ENCODE measurements at places on chromosomes 7 and 10. TPM values are rescaled to one million over a fixed set of nuclear protein-coding genes. Genes with fewer than 3 reads are reported as not detected.
A peak's percentile ranks its signal among the peaks of the same experiment; 100 is the strongest.

RET gene
- total RNA-seq: 0.77 TPM

DNA sequence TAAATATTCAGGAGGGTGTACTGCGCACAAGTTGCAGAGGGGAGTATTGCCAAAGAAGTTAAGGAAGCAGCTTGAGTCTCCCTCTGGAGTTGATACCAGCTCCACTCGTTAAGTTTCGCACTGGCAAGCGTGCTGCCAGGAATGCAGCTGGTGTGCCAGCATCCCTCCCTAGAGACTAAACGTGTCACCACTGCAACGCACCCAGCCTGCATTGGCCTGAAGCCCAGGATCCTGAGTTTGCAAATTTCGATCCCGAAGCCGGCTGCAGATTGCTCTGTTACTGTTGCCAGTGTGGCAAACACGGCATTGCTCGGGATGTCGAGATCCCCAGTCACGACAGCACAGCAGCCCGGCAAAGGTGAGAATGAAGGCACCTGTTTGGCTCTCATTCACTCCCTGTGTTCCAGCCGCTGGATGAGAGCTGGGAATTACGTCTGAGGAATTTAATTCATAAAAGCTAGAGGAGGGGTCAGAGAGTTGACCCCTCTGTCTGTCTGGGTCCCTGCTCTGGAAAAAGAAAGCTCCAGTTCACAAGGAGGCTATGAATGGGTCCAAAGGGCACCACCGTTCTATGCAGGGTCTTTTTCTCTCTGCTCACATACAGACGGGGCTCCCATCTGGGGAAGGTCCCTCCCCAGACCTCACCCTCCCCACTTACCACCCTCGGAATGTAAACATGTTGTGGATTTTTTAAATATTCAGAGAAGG is 61.0 kb downstream of the NRP1 start:
- H3K4me3 ChIP-seq: peak overlapping the region; percentile 12
- H3K27me3 ChIP-seq: no peaks in the 10 kb centered on the region
- peaks cover 32% of the 10 kb centered on the region for H3K4me1 ChIP-seq
- peak; percentile 96 for DNase-seq
- H3K36me3 ChIP-seq: peaks cover 11% of the 10 kb centered on the region

DNA sequence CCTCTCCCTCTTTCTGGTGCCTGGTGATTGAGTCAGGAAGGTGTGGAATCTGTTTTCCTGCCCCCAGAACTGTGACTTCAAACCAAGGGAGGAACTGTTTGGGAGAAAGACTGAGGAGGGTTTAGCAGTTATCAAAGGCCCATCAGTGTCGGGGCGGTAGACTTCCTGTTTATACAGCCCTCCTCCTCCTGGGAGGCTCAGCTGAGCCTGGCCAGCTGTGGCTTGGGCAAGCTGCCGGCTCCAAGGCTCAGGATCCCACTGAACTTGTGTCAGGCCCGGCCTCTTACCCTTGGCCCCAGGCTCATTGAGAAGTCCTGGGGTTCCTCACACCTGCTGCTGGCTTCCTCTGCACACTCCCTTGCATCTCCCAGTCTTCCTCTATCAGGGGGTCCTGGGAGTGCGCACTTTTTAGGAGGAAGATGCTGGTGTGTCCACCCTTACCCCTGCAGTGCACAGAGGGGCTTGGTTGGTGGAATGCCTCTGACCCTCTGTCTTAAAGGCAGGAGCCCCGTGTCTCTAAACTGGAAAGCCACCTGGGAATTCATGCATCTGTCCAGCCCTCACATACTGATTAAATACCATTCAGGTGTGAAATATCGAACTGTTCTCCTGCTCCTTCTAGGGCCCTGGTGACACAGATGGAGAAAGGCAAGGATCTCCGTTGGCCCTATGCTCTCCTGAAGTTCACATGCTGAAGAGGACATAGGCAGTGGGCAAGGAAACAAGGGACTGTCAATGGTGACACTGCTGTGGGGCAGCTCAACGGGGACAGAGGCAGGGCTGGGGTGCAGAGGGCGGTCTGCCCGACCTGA is 32.4 kb downstream of the CXCL12 start:
- H3K36me3 ChIP-seq: no peaks in the 10 kb centered on the region
- peak; percentile 74 for DNase-seq
- peaks cover 5% of the 10 kb centered on the region for H3K4me1 ChIP-seq
- no peak overlapping the region for H3K4me3 ChIP-seq
- peaks cover 4% of the 10 kb centered on the region for H3K27me3 ChIP-seq

DNA sequence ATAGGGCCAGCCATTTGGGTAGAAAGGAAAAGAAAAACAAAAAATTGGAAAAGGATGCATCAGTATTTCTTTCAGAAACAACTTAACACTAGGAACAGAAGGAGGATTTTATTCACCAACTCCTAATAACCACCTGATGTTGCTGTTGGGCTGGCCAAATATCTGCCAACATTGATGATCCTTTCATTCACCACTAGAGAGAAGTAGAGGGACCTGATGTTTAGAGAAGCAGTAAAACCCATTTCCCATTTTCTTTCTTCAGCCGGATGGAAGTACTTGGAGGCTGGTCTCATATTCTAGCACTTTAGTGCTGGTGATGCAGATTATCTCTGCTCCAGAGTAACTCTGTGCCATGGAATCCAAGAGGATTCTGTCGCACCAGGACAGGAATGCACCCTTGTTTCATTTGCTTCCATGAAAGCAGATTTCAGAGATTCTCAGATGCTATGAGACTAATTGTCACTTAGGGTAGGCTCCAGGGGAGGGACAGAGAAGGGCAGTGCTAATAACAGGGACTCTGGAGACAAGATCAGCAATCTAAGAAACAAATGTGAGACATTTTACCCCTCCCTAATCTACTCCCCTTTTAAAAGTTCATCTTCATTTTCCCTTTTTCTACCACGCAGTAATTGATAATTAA is 3.1 kb downstream of the KLLN start:
- H3K4me3 ChIP-seq: no peak overlapping the region
- no peaks in the 10 kb centered on the region for H3K27me3 ChIP-seq
- DNase-seq: peak; percentile 65
- H3K4me1 ChIP-seq: peaks cover 3% of the 10 kb centered on the region
- no peaks in the 10 kb centered on the region for H3K36me3 ChIP-seq

- no peak overlapping the region for H3K4me3 ChIP-seq
- H3K36me3 ChIP-seq: no peaks in the 10 kb centered on the region
- no peak for DNase-seq
- no peaks in the 10 kb centered on the region for H3K27me3 ChIP-seq
Observed at GRCh38 chr7:157871681-157872080, 534.9 kb downstream of the DNAJB6 start.

FAM20C gene
- total RNA-seq: 52.9 TPM

GRCh38 chr7:91771394-91771793 is 109.1 kb downstream of the MTERF1 start:
- no peak overlapping the region for H3K4me3 ChIP-seq
- DNase-seq: peak; percentile 60
- no peaks in the 10 kb centered on the region for H3K36me3 ChIP-seq
- H3K27me3 ChIP-seq: no peaks in the 10 kb centered on the region

TWIST1 gene
- 31.2 TPM for total RNA-seq

DNA sequence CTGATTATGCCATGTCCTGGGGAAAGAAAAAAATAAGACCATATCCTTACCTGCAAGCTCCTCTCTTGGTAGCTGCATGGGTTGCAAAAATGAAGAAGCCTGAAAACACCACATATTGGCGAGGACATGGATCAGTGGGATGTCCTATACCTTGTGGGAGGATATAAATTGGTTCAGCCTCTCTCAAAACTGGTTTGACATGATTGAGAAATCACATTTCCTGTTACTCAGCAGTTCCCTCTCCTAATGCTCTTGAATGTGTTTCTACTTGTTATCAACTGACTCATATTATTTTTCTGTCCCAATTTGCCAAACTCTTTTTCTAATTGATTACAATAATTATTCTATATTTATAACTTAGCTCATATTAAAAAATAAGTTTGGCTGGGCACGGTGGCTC is 380.2 kb downstream of the EXOC4 start:
- H3K4me3 ChIP-seq: no peak overlapping the region
- H3K36me3 ChIP-seq: no peaks in the 10 kb centered on the region
- no peaks in the 10 kb centered on the region for H3K4me1 ChIP-seq

- H3K27ac ChIP-seq: no peak overlapping the region
- H3K4me3 ChIP-seq: no peak overlapping the region
- H3K27me3 ChIP-seq: no peaks in the 10 kb centered on the region
- no peaks in the 10 kb centered on the region for H3K36me3 ChIP-seq
- no peaks in the 10 kb centered on the region for H3K4me1 ChIP-seq
Observed at GRCh38 chr10:23826421-23826820, 382.5 kb upstream of the KIAA1217 start.

GRCh38 chr7:20591058-20591457 is 24.4 kb upstream of the ABCB5 start:
- H3K4me1 ChIP-seq: no peaks in the 10 kb centered on the region
- H3K4me3 ChIP-seq: no peak overlapping the region
- H3K27ac ChIP-seq: no peak overlapping the region
- DNase-seq: no peak
- H3K36me3 ChIP-seq: no peaks in the 10 kb centered on the region

NANOS1 gene
- total RNA-seq: 1.2 TPM

NUTM2E gene
- total RNA-seq: under 0.01 TPM

WDFY4 gene
- total RNA-seq: 0.66 TPM

GRCh38 chr10:3435671-3436070 is 263.1 kb upstream of the PITRM1 start:
- H3K36me3 ChIP-seq: no peaks in the 10 kb centered on the region
- DNase-seq: peak; percentile 24
- no peak overlapping the region for H3K4me3 ChIP-seq
- H3K4me1 ChIP-seq: no peaks in the 10 kb centered on the region
- no peaks in the 10 kb centered on the region for H3K27me3 ChIP-seq

DNA sequence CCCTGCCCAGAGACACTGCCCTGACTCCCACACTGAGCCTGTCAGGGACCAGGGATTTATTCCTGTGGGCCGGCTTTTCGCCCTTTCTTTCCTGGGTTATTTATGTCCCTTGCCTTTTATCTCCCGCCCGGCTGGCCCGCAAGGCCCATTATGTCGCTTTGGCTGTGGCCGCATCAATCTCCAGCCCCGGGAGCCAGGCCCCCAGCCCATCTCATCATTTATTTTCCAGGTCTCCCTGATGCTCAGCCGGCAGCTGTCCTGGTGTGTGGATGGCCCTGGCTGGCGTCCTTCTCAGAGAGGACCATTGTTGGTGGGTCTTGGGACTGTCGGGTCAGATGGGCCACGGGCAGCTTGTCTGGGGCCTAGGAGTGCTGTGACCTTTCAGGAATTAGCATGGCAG is 82.3 kb downstream of the FAM241B start:
- DNase-seq: no peak
- no peak overlapping the region for H3K27ac ChIP-seq
- H3K27me3 ChIP-seq: peaks cover 13% of the 10 kb centered on the region
- H3K36me3 ChIP-seq: no peaks in the 10 kb centered on the region
- no peaks in the 10 kb centered on the region for H3K4me1 ChIP-seq
- no peak overlapping the region for H3K4me3 ChIP-seq

GCK gene
- total RNA-seq: 1.7 TPM

- peaks cover 16% of the 10 kb centered on the region for H3K4me1 ChIP-seq
- H3K4me3 ChIP-seq: no peak overlapping the region
- no peaks in the 10 kb centered on the region for H3K36me3 ChIP-seq
- H3K27ac ChIP-seq: no peak overlapping the region
- DNase-seq: no peak
- H3K27me3 ChIP-seq: no peaks in the 10 kb centered on the region
Observed at GRCh38 chr7:2473496-2474180, 2.6 kb downstream of the GRIFIN start.

COL17A1 gene
- total RNA-seq: under 0.01 TPM

GRCh38 chr10:101224910-101225823 is 4.1 kb downstream of the LBX1 start:
- no peaks in the 10 kb centered on the region for H3K4me1 ChIP-seq
- no peak overlapping the region for H3K27ac ChIP-seq
- H3K27me3 ChIP-seq: peaks cover 91% of the 10 kb centered on the region
- H3K4me3 ChIP-seq: no peak overlapping the region

GRCh38 chr10:58262766-58263165 is 4.9 kb downstream of the IPMK start:
- no peaks in the 10 kb centered on the region for H3K27me3 ChIP-seq
- no peaks in the 10 kb centered on the region for H3K36me3 ChIP-seq
- DNase-seq: no peak
- H3K4me1 ChIP-seq: peaks cover 2% of the 10 kb centered on the region
- no peak overlapping the region for H3K27ac ChIP-seq

DNA sequence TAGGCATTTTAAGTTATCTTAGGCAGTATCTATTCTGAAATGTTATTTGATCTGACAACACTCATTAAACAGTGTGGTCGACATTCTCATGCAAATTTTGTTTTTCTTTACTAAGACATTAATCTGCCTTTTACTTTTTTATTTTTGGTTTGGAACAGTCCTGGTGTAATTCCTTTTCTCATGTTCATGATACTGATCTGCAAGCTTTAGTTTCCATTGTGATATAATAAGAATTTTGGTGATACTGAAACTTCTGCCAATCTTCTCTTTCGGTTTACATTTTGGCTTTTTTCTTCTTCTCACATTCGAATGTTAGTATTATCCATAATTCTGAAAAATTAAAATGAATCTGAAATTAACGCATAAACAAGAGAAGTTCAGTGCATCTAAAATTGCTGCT is 281.9 kb upstream of the MTPN start:
- no peak for DNase-seq
- no peak overlapping the region for H3K4me3 ChIP-seq
- H3K4me1 ChIP-seq: no peaks in the 10 kb centered on the region
- no peaks in the 10 kb centered on the region for H3K27me3 ChIP-seq
- H3K36me3 ChIP-seq: no peaks in the 10 kb centered on the region

RPEL1 gene
- total RNA-seq: 0.17 TPM

TSPAN33 gene
- total RNA-seq: 0.17 TPM

AZGP1 gene
- total RNA-seq: not detected

GRCh38 chr7:144670218-144670617 is 165.6 kb downstream of the TPK1 start:
- H3K27ac ChIP-seq: no peak overlapping the region
- no peaks in the 10 kb centered on the region for H3K36me3 ChIP-seq
- H3K27me3 ChIP-seq: no peaks in the 10 kb centered on the region
- no peaks in the 10 kb centered on the region for H3K4me1 ChIP-seq

DNA sequence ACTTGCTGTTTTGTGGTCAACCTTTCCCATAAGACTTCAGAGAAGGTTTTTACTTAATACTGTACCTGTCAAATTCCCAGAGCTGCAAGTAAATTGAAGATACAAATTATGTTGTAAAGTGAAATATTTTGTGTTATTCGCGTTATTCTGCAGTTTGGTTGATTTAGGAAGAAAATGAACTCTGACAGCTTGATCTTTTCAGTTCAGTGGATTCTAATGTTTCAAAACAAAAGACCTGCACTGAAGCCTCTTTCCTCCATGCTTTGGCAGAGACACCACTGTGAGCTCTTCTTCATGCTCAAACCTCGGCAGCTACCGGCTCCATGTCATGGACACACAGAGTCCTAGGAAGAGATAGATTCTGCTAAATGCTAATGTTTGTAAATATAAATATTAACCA is 75.7 kb upstream of the INSYN2A start:
- H3K4me1 ChIP-seq: no peaks in the 10 kb centered on the region
- no peak overlapping the region for H3K27ac ChIP-seq
- no peaks in the 10 kb centered on the region for H3K27me3 ChIP-seq
- no peaks in the 10 kb centered on the region for H3K36me3 ChIP-seq
- DNase-seq: no peak
- no peak overlapping the region for H3K4me3 ChIP-seq

GRCh38 chr10:23702977-23703414 is 264.1 kb downstream of the OTUD1 start:
- no peaks in the 10 kb centered on the region for H3K36me3 ChIP-seq
- no peaks in the 10 kb centered on the region for H3K27me3 ChIP-seq
- DNase-seq: peak; percentile 44

Measured in fibroblast of lung (primary cell).